ENCODE measurements at places on chromosomes 1 and 21. TPM values are rescaled to one million over a fixed set of nuclear protein-coding genes. Genes with fewer than 3 reads are reported as not detected.

PTPRC gene
- total RNA-seq, result not detected

NTMT2 gene
- not detected for total RNA-seq

CNIH3 gene
- total RNA-seq, result 0.72 TPM

S100A7 gene
- not detected for total RNA-seq

ATP1B1 gene
- 178 TPM for total RNA-seq

HLX gene
- total RNA-seq, result 6.2 TPM

OR2T35 gene
- total RNA-seq, result not detected

ZMYM1 gene
- total RNA-seq, result 4.8 TPM

CLIC6 gene
- not detected for total RNA-seq

OR10Z1 gene
- not detected for total RNA-seq

TDRD5 gene
- not detected for total RNA-seq

Data from A549 treated with ZK216348 at 1 μM for 4 hours (cell line).